ENCODE measurements at places on chromosomes 3 and 15.

DNA sequence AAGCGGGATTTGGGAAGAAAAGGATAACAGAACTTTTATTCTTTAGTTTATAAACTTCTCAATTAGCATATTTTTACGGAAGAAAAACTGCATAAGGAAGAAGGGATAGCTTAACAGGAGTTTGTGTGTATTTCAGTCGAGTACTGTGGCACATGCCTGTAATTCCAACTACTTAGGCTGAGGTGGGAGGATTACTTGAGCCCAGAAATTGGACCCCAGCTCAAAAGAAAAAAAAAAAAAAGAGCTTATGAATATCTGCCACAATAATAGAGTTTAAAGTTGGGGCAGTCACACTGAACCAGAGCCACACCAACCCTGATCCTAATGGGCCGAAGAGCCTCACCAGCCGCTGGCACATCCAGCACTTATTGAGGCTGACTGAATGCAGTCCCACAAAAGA is 31.1 kb downstream of the CHAC1 start:
- DNase-seq = no peak

- peak; percentile 24 for DNase-seq
These were observed 66.7 kb downstream of the SLC6A1 start for GRCh38 chr3:11059090-11059798.

GRCh38 chr3:73746623-73747022 is 121.9 kb upstream of the PDZRN3 start:
- DNase-seq = no peak

GRCh38 chr3:119774444-119774843 is 7.5 kb upstream of the NR1I2 start:
- no peak for DNase-seq

DNA sequence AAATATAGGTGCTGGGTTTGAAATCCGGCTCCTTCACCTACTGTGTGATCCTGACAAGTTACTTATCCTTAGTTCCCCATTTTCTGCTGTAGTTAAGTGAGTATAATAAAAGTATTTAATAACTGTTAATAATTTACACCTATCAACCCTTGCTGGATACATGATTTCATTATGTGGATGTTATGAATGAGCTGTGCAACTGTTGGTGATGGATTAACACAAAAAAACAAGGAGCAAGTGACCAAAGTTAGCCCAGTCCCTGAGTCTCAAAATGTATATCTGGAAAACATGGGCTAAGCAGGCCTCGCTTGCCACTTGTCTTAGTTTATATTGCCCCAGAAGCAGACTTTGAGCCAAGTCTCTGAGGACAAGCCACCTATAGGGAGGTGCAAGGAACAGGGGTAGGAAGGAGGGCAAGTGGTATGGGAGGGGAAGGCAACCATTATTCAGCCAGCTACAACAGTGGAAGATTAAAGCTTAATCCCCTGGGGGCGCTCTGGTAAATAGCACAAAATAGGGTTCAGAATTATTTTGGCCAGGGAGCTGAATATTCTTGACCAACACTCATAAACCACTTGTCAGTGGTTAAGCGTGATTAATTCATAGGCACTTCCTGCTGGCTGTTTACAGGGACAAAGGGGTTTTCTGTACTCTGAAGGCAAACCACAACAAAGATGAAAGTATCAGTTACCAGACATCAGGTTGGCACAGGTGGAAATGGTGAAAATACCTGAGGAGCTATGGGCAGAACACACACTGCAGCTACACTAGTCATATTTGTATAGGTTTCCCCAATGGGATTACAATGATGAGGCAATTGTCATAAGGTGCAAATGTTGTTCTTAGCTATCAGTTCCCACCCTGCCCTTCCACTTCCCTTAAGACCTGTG is 76.2 kb downstream of the TRIM42 start:
- DNase-seq = no peak

GRCh38 chr3:29889215-29889614 is 608.3 kb downstream of the RBMS3 start:
- DNase-seq = no peak

- no peak for DNase-seq
These were observed 127.2 kb downstream of the ZBTB20 start for GRCh38 chr3:115019900-115020299.

GRCh38 chr3:143914257-143914656 is 57.4 kb upstream of the DIPK2A start:
- DNase-seq = no peak

DNA sequence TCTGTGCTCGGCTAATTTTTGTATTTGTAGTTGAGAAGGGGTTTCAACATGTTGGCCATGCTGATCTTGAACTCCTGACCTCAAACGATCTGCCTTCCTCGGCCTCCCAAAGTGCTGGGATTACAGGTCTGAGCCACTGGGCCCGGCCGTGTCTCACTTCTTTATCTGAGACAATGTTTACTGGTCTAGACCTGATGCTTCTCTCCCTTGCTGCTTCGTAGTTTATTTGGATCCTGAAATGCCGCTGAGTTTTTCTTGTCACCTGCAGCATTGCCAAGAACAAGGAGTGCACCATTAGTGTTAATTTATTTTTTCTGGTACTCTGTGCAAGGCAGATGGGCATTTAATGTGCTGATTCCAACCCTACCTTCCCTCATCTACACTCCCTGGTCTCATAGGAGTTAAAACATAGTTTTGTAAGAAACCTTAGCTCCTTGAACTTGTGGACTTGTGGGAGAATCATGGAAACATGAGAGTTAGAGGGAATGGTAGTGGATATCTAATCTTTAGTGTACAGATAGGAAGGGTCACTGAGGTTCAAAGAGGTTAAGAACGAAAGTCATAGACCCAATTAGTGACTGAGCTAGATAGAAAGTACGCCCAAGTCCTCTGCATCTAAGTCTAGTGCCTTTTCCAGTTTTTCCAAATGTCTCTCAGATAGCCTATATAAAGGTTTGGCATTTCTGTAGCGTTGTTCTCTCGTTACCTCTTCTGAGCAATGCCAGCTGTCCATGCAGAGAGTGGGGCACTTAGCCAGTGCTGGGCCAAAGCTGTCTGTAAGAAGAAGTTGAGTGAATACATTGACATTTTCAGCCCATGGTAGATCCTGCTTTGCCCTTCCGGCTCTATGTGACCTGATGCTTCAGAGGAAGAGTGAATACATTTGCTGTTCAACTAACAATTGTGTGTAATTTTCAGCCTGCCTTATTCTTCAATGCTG is 244.1 kb downstream of the LPP start:
- no peak for DNase-seq

DNA sequence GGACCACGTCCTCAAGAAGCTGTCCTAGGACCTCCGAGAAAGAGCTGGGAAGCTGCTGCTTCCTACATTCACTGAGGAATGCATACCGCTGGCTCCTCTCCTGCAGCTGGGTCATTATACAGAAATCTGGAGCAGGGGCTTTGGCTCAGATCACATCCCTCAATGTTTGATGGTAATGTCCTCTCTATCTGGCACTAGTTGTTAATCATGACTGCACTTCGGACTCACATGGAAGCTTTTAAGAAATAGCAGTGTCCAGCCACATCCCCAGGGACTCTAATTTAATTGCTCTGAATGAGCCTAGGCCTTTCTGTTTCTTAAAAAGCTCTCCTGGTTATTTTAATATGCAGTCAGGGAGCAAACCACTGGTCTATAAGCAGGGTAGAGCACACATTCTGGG is 25.7 kb upstream of the MYRIP start:
- DNase-seq = no peak

GRCh38 chr3:104596551-104596950 is 770.2 kb upstream of the ALCAM start:
- peak; percentile 44 for DNase-seq

GRCh38 chr15:60480149-60480548 is 1.2 kb upstream of the ICE2 start:
- peak; percentile 3 for DNase-seq

DNA sequence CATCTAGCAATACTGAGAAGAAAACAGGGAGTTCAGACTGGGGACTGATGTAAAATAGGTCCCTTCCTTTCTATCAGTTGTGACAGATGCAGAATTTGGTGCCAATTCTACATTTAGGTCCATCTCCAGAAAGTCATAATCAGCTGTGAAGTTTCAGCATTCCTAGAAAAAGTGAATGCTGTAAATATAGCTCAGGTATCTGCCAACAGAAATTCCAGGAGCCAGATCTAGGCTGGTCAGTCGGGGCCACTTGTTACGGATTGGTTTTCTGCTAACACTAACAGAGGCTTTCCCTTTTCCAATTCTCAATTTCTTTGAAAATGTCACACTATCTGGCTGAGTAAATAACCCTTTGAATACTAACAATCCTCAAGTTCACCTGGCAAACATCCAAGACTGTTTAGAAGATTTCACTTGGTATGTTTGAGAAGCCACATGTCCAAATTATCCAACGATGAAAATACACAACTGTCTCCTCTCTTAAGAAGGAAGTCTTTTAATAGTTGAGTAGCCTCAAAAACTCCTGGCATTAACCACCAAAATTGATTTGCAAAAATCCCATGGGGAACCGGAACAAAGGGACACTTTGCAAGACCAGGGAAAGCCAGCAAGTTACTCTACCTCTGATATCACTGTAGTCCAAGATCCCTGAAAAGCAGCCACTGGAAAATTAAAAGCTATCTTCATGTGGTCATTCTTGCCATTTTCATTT is 222.3 kb downstream of the ZMAT3 start:
- no peak for DNase-seq

DNA sequence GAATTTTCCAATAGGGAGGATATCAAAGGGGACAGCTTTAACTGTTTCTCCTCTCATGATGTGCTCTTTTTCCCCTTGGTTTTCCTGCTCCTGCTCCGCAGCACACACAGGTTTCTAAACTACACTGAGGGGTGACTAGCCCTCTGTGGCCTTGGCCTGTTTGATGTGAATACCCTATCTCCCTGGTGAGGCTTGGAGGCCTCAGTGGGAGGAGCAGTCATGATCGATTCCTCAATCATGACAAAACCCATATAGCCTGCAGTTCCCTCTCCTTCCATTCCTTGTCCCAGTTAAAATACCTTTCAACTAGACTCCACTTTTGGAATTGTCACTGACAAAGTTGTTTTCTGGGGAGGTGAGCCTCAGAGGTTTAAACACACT is 24.0 kb upstream of the USP3 start:
- DNase-seq = peak; percentile 31

- no peak for DNase-seq
These were observed 25.5 kb downstream of the SPTBN5 start for GRCh38 chr15:41868321-41868720.

DNA sequence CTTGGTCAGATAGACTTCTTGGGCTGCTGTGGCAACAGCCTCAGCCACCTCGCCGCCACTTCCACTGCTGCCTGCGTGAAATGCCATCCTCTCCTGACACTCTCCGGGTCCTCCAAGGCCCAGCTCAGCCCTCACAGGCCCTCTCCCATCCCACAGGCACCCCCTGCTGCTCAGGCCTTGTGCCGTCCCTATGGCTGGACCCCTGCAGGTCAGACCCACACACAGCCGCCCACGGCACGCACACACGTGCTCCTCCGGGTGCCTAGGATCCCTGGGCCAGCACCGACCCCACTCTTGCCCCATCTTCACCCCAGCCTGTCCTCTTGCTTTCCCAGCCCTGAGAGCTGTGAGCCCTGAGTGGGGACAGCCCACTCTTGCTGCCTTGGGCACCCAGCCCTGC is 19.7 kb downstream of the CFAP100 start:
- DNase-seq = no peak

Measured in CD4-positive, alpha-beta T cell treated with Interleukin-17A for 1 hour (primary cell).